ENCODE measurements at places on chromosomes 11 and 22.
A peak's percentile ranks its signal among the peaks of the same experiment; 100 is the strongest.

DNA sequence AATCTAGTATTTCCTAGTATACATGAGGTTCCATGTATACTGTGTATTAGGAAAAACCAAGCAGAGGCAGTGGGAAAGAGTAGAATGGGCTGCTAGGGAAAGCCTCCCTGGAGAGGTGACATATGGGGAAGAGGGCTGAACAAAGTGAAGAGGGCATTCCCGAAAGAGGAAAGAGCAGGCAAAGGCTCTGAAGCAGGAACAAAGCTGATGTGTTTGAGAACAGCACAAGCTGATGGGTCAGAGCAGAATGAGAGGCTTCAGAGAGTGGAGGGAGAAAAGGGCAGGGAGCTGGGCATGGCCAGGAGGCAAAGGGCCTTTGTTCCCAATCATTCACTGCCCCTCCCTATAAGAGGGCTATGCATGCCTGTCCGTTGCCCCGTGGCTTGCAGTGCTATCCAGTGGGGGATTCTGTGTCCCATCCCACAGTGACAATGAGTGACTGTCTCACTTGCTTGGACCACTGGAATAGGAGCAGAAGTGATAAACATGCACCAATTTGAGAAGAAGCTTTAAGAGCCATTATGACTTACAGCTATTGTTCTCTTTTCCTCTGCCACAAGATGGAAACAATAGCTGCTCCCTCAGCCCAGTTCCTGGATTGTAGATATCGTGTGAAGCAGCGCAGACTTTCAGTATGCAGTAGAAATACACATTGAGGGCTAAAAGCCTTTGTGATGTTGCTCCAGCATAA lies 39.6 kb downstream of the GALNT18 start:
- DNase-seq, result no peak

- DNase-seq, result no peak
These were observed 286.4 kb downstream of the NXPE2 start for GRCh38 chr11:114964676-114965214.

- DNase-seq, result no peak
These were observed 177.7 kb downstream of the CADM1 start for GRCh38 chr11:115326526-115326925.

DNA sequence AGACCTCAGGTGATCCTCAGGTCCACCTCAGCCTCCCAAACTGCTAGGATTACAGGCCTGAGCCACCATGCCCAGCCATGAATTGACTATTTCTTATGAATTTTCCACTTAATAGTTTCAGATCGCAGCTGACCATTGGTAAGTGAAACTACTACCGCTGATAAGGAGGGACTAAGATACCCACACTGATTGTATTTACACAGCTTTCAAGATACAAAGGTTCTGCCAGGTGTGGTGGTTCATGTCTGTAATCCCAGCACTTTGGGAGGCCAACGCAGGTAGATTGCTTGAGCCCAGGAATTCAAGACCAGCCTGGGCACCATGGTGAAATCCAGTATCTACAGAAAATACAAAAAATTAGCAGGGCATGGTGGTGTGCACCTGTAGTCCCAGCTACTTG lies 3.9 kb downstream of the CHEK2 start:
- DNase-seq, result no peak

DNA sequence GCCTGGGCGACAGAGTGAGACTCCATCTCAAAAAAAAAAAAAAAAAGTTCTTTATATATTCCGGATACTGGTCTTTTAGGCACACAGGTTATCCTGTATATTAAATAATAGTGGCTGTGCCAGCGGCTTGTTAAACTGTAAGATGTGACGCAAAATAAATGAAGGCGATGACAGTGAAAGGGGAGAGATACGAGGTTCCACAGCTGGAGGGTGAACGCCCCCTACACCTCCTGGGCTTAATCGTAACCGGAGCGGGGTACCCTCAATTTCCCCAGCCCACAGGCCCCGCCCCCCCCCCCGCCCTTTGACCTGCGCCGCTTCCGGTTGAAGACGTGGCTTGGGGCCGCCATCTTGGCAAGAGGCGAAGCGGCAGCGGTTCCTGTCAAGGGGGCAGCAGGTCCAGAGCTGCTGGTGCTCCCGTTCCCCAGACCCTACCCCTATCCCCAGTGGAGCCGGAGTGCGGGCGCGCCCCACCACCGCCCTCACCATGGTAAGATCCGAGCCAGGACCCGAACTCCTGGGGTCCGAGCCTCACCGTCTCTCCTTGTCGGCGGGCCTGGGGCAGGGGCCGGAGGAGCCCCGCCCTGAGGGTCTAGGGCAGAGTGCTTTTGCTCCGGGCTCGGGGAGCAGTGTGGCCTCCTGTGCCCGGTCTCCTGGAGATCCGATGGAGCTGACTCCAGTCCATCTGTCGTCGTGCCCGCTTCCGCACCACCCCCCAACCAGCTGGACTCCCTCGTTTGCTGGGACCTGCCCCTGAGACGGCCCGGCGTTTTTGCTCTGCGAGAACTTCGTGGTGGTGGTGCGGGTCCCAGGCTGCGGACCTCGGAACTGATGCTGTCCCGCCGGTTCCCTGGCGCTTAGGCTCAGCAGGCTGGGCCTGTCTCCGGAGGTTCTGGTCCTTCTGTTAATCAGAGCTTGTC lies at the start of gene ARCN1:
TSS of gene ARCN1 (plus strand) at position 349 of the 920 bp plus-strand sequence. CDS start at position 488, 139 bp downstream.
- DNase-seq, result peak; percentile 85

- DNase-seq, result no peak
These were observed 909 bp upstream of the BRD1 start for GRCh38 chr22:49828599-49828965.

GRCh38 chr22:32055069-32055468 lies 12.0 kb downstream of the SLC5A1 start:
- no peak for DNase-seq

DNA sequence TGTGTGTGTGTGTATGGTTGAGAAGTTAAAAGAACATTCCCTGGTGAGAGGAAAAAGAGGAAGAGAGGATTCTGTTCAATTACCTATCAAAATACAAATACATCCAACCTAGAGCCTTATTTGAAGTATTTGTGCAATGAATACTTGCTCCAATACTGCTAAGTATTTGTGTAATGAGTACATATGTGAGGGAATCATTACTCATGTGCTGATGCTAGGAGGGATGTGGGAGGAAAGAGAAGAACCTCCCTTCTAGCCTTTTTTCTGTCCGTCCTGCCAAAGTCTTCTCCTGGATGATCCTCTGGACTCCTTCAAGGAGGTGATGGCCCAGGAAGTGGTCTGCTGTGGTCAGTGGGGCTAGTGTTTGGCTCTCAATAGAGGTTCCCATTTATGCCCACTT lies 36.0 kb upstream of the ACCSL start:
- no peak for DNase-seq

DNA sequence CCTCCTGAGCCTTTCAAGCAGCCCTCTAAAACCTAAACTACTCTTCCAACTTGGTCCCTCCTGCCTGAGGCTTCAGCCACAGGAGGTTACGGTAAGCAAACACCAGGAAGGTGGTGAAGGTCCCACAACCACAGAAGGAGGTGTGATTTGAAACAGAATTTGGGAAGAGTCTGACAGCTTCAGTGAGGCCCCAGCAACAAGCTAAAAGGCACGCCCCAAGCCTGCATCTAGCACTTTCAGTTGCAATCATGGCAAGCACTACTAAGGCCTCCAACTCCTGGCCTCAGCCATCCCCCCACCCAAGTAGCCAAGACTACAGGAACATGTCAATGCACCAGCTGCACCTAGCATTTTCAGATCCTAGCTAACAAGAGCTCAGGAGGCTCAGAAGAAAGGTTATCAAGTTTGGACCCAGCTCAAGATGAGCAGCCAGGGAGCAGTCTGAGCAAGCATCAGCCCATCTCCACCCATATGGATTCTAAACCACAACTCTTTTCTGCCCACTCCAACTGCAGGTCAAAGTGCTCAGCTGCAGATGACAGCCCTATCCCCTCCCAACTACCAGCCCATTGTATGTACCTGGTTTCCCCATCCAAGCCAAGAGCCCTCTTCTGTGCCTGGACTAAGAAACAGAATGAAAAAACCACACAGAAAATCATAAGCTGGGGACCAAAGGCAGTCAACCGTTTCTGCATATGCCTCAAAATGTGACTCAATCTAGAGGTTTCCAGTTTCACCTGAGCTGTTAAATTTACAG lies 10.4 kb upstream of the AHNAK start:
- peak; percentile 60 for DNase-seq

Measured in mucosa of descending colon (tissue), 3 donors.